ENCODE measurements at places on chromosomes 11 and 22.

GRCh38 chr11:102447193-102447592 lies 5.4 kb downstream of the TMEM123 start:
- DNase-seq: no peak

DNA sequence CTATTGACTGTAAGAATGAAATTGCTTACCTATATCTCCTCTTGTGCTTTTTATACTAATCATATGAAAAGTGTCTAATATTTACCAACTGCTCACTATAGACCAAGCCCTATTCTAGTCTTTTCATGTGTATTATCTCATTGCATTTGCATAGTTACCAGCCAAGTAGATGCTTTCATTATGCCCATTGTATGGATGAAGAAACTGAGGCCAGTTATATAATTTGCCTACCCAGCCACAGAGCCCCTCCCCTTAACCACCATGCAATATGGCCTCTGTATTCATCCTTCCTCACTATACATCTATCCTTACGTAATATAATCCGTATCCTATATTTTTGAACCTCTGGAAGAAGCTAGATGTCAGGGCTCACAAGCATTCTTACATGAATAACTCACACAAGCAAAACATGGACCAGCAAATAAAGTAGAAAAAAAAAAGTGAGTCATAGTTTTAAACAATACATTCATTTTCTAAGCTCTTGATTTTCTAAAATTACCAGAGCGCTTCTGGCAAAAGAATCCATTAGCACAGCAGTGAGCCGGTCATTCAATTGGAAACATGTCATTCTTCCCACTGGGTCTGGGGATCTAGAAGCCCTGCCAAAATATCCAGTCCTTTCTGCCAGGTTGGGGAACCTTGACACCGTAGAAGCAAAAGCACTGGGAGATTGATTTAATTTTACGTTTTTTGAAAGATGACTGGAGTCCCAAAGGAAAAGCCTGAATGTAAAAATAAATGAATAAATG lies 80.0 kb downstream of the C11orf91 start:
- DNase-seq: no peak

GRCh38 chr11:112962579-112963367 lies 1.6 kb downstream of the NCAM1 start:
- peak; percentile 76 for DNase-seq

GRCh38 chr11:64514590-64514989 lies 76.4 kb upstream of the SLC22A12 start:
- DNase-seq: no peak

- DNase-seq: no peak
Observed at GRCh38 chr22:28381429-28382167, 298.0 kb downstream of the TTC28 start.
